Hepatocyte (in vitro differentiated cells): ENCODE measurements at places on chromosomes 7 and 10. TPM values are rescaled to one million over a fixed set of nuclear protein-coding genes. Genes with fewer than 3 reads are reported as not detected.

DNA sequence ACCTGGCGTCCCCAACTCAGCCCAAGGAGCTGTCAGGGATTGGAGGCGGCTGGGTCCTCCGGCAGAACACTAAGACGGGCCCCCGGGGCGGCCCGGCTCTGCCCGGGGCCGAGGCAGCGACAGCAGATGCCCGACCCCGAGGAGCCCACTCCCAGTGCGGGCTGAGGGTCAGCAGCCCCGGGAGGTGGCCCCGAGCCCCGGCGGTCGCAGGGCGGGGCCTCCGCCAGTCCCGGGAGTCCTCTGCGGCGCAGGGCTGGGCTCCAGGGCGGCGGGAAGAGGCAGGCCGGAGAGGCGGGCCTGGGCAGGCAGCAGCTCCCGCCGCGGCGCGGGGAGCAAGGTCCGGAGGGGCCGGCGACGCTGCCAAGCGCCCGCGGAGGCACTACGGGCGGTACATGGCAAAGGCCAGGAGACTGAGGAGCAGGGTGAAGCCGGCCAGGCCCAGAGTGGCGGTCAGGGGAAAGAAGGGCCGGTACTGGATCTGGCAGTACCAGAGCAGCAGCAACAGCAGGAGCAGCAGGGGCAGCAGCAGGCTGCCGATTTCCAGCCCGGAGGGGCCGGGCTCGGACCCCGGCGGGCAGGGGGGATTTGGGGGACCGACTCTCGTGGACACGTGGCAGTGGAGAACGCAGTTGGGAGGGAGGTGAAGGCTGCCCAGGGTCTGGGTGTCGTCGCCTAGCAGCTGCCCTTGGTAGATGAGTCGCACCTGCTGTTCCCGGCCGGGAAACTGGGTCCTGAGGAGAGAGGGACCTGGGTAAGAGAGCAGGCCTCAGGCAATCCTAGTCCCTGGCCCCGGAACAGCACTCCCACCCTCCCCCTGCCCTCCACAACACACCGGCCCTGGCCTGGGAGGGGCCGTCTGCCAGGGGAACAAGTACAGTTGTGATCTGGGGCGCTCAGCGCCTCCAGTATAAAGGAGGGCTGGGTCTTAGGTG lies 827 bp upstream of the FASTK start:
- peak; percentile 60 for DNase-seq
- H3K4me1 ChIP-seq: peaks cover 55% of the 10 kb centered on the region
- H3K4me3 ChIP-seq: peak overlapping the region; percentile 11
- H3K27me3 ChIP-seq: no peaks in the 10 kb centered on the region

DNA sequence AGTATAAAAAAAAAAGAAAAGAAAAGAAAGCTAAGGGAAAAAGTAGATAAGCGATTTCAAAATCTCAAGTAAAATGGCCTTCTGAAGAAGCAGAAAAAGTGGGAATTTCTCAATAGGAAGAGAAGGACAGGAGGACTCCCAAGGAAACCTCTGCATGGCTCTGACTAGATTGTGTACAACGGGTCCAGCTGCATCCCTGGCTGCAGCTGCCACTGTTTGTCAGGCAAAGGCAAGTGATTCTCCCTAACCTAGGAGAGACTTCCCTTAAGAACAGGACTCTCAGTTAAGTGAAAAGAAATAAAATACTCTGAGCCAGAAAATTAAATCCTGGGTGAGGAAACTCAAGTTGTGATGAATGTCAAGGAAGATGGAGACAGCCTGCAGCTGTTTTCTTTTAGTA lies 298.6 kb upstream of the KIAA1217 start:
- no peak overlapping the region for H3K4me3 ChIP-seq
- H3K4me1 ChIP-seq: no peaks in the 10 kb centered on the region
- no peak for DNase-seq
- H3K27me3 ChIP-seq: no peaks in the 10 kb centered on the region

DNA sequence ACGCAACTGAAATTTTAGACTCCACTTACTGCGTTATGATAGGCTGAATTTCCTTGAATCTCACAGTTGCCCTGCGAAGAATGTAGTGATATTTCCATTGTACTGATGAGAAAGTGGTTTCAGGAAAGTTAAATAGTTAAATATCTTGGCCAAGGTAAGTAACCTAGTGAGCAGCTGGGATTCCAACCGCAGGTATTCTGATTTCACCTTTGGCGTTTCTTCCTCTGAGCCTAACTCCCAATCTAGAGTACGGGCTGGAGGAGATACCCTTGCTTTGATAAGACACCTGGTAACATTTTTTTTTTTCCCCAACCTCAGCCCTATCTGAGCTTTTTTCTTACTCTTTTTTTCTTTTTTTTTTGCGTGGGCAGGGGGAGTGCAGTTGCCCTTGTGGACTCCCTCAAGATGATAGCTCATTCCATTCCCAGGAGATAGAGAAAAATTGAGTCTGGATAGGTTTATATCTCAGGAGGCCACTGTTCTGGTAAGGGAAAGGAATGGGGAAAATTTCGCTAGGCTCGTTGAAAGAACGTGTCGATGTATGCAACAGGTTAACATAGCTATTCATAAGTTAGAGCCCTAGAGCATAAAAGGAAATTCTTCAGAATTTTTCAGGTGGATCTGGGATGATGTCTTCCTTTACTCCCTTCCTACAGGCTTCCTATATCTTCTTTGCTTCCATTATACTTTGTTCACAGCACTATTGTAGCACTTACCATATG lies 3.1 kb upstream of the TAS2R38 start:
- no peaks in the 10 kb centered on the region for H3K27me3 ChIP-seq
- H3K36me3 ChIP-seq: no peaks in the 10 kb centered on the region
- DNase-seq: no peak

Gene ZNHIT1
- total RNA-seq: 105 and 110 TPM in 2 replicates

GRCh38 chr10:131004276-131004675 lies 307.2 kb downstream of the TCERG1L start:
- no peak for DNase-seq
- H3K4me1 ChIP-seq: no peaks in the 10 kb centered on the region
- peaks cover 6% of the 10 kb centered on the region for H3K27me3 ChIP-seq

Gene TFEC
- total RNA-seq: 34.8 and 37.0 TPM in 2 replicates

Gene GIMAP1
- 0.20 TPM in 1 of 2 replicates, not detected in the other for total RNA-seq

Gene AFAP1L2
- total RNA-seq: 5.5 and 6.1 TPM in 2 replicates

- no peak for DNase-seq
- H3K27ac ChIP-seq: no peak overlapping the region
- no peaks in the 10 kb centered on the region for H3K27me3 ChIP-seq
- H3K4me3 ChIP-seq: no peak overlapping the region
- H3K36me3 ChIP-seq: no peaks in the 10 kb centered on the region
These were observed 241.3 kb upstream of the AOAH start for GRCh38 chr7:36965625-36966024.

DNA sequence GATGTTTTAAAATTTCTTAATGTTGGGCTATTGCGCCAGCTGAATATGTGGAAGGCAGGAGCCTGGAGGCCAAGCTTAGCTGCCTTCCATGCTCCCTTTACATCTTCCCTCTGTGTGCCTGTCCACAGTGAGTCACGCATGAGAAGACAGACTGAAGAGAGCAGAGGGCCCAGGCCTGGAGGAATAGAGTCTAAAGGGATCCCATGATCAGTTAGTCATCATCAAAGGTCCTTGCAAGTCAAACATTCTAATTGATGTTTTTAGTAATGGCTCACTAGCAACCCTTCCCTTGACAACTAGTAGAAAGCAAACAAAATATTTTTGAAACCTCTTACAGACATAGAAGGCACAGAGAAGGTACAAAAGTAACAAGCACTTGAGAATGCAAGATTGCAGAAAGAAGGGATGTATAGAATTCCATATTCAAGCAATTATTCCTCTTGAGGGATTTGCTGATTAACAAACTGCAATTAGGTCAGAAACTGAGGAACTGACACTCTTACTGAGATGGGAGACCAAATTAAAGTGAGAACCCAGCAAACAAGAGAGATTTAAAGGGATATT lies 30.7 kb upstream of the APBB1IP start:
- DNase-seq: peak; percentile 66
- no peaks in the 10 kb centered on the region for H3K27me3 ChIP-seq
- no peak overlapping the region for H3K4me3 ChIP-seq
- H3K27ac ChIP-seq: peak overlapping the region; percentile 32
- H3K36me3 ChIP-seq: no peaks in the 10 kb centered on the region

Gene HGF
- total RNA-seq: 29.7 and 33.2 TPM in 2 replicates

- DNase-seq: no peak
- H3K4me3 ChIP-seq: no peak overlapping the region
- H3K27ac ChIP-seq: no peak overlapping the region
These were observed 42.0 kb downstream of the PRF1 start for GRCh38 chr10:70560511-70560941.

Gene ABCA13
- 1.6 and 2.0 TPM in 2 replicates for total RNA-seq

- H3K36me3 ChIP-seq: no peaks in the 10 kb centered on the region
- no peaks in the 10 kb centered on the region for H3K27me3 ChIP-seq
- H3K4me1 ChIP-seq: no peaks in the 10 kb centered on the region
- no peak overlapping the region for H3K27ac ChIP-seq
- H3K4me3 ChIP-seq: no peak overlapping the region
- no peak for DNase-seq
These were observed 353.6 kb downstream of the CALN1 start for GRCh38 chr7:72058579-72058978.

DNA sequence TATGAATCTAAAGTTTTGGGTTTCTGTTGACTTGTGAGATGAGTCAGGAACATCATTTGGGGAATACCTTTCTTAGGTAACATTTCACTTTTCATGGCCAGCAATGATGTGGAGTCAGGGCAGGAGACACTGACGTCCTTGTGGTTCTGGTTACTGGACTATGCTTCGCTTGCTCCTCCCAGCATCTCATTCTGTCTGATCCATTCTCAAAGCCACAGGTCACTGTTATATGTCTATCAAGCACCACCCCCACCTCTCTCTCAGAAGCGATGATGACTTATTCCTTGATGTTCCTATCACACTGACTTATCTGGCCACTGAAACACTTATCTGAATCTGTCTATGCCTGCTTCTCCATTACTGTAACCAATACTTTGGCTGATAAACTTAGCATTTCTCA lies 51.6 kb downstream of the TES start:
- H3K4me3 ChIP-seq: no peak overlapping the region
- DNase-seq: no peak
- no peaks in the 10 kb centered on the region for H3K36me3 ChIP-seq
- no peak overlapping the region for H3K27ac ChIP-seq

Gene CALHM3
- not detected in 2 replicates for total RNA-seq

DNA sequence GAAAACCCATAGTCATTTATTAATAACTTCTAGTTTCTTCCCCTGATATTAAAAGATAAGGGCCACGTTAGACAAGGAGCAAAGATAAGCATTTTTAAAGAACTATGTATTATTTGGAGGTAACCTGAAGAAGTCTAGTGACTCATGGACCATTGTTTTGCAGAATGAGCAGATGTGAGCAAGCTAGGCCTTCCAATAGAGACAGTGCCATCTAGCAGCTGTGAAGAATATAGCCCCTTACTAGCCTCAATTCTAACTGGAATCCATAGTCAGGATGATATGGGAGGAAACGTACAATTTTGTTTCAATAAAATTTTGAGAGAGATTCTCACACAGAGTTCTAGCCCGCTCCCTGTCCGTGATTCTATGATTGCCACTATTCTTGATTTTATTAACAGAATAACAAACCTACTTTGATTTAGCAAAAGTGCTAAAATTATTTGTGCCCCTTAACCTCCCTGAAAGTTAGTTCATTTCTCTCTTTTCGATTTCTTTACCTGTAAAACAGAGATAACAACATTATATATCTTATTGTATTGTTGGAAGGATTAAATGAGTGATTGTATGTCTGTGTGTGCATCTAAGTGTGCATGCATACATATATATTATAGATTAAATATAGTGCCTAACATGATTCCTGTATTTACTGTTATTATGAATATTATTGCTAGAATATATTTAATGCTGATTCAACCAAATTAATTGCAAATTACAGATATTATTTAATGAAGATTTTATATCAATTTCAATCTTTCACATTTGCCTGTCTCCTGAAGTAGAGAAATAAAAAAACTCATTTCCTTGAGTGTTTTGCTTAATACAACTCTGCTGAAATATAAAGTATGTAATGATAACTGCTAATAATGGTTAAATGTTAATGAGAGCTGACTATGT lies 22.7 kb downstream of the FAM237B start:
- no peak overlapping the region for H3K27ac ChIP-seq
- no peaks in the 10 kb centered on the region for H3K36me3 ChIP-seq
- peak; percentile 53 for DNase-seq
